Right renal pelvis (tissue), 4 donors: ENCODE measurements at places on chromosomes 1 and 21.
A peak's percentile ranks its signal among the peaks of the same experiment; 100 is the strongest.

GRCh38 chr1:65067491-65068201 is 80.4 kb upstream of the AK4 start:
- peak; percentile 60 for DNase-seq

- DNase-seq: no peak
Observed at GRCh38 chr1:201284636-201285035, 1.3 kb downstream of the PKP1 start.

- DNase-seq: no peak
Observed at GRCh38 chr1:26824731-26825130, 1.8 kb upstream of the ZDHHC18 start.

DNA sequence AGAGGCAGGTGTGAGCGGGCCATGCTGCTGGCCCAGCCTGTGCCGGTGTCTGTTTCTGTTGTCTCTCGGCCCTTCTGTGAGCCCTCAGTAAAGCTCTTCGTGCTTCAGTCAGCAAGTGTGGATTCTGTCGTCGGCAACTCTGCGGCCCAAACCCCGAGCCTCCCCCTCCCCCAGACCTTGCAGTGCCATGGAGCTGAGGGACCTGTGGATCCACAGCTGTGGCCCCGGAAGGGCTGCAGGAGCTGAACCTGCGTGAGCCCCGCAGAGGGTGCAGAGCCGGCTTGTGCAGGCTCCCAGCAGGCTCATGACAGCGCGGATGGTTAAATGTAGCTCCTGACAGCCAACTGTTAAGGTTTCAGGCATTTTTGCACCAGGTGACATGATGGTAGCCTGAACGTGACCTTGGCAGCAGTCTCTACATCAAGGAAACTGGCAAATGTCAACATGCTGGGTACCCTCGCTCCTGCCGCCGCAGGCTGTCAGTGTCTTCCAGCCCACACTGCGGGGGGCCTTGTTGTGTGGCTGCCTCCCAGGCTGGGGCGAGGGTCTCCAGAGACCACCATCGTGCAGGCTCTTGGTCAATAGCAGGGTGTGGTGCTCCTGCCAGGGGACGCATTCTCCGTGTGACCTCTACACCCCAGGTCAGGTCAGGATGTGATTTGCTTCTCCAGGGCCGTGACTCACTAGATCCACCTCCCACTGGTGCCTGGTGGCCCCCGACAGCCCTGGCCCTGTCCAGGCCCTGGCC is 7.0 kb downstream of the LRRC3 start:
- DNase-seq: no peak

DNA sequence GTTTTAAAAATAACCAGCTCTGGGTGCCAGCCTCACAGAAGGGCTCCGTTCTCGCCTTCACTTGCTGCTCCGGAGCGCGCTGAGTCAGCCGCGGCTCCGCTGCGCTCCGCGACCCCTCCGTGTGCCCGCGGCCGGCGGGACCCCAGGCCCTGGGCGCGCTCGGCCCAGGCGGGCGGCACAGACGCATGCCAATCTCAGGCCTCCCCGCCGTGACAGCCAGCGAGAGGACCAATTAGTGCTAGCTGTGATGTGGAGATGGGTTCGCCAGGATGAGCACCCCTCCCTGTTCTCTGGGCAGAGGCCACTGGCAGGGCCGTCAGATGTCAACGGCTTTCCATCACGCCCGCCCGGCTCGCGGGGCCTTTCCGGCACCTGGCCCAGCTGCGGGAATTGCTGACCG is 293.8 kb downstream of the SPATA17 start:
- no peak for DNase-seq

DNA sequence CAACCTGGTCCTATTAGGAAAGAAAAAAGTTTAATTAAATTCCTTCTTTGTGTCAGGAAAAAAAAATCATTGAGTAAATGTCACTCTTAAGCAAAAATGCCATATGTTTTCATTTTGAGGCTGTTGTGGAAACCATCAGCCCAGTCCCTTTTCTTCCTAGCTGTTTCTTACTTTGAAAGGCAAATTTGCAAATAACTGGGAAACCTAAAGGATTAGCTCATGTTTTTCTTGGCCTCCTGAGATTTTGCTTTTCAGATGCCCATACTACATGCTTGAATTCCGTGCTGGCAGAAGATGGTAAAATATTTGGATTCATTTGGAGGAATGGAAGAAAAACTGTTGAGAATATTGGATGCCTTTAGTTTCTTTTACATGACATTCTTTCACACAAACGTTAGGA is 182.1 kb upstream of the ADAMTS5 start:
- no peak for DNase-seq

- DNase-seq: no peak
Observed at GRCh38 chr1:226983247-226983991, 43.3 kb downstream of the COQ8A start.

- no peak for DNase-seq
Observed at GRCh38 chr1:92483610-92484471, 2.9 kb downstream of the GFI1 start.

GRCh38 chr1:81702079-81702715 is 98.5 kb upstream of the ADGRL2 start:
- DNase-seq: no peak

DNA sequence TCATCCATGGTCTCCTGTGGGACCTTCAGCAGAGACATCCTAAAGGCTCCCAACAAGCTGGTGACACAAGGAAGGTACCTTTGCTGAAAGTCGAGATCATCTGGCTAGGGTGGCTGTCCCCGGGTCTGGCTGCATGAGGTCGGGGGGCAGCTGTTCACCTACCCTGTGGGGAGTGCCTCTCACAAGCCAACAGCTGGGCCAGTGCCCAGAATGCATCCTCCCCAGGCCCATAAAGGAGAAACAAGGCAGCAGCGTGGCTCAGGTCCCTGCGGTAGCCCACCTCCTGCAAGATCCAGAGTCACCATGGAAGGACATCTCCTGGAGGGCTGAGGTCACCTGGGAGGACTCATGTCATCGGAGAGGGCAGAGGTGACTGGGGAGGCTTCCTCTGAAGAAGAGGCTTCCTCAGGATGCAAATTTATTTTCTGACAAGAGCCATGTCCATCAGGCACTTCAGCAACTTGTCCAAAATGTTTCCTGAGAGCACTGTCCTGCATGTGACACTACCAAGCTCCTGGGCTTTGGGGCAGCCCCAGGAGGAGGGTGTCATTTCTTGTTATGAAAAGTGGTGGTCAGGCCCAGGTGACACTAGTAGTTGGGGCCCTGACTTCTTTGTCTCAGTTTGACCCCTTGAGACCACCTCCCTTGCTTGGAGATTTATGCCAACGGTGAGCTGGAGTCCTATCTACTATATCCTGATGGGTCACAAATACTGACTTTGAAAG is 6.7 kb upstream of the SMYD3 start:
- no peak for DNase-seq

GRCh38 chr1:246506367-246506673 is 759 bp downstream of the SMYD3 start:
- DNase-seq: no peak
